ENCODE measurements at places on chromosomes 6 and 20.

- no peak for DNase-seq
These were observed 37.5 kb upstream of the FUT9 start for GRCh38 chr6:95978230-95978629.

DNA sequence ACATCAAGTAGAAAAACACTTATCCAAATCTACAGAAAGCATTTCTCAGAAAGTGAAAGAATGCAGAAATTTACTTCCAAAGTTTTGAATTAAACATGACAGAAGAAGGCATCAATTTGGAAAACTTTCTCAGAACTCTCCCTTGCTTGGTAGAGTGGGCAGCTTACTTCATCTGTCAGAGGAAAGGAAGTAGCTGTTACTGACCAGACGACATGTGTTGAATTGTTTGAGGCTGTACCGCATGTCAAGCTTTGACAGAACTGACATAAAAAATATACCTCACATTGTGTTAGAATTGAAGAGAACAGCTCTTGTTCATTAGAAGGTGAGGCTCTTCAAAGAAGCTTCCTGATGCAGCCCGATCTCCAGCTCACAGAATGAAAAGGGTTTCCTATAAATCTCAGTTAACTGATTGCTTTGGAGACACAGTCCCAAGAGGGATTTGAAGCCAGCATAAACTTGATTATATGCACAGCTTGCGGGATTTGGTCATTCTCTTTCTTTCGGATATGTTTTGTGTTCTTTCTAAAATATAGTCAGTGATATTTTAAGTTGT is 190.7 kb downstream of the PLCB1 start:
- no peak for DNase-seq

DNA sequence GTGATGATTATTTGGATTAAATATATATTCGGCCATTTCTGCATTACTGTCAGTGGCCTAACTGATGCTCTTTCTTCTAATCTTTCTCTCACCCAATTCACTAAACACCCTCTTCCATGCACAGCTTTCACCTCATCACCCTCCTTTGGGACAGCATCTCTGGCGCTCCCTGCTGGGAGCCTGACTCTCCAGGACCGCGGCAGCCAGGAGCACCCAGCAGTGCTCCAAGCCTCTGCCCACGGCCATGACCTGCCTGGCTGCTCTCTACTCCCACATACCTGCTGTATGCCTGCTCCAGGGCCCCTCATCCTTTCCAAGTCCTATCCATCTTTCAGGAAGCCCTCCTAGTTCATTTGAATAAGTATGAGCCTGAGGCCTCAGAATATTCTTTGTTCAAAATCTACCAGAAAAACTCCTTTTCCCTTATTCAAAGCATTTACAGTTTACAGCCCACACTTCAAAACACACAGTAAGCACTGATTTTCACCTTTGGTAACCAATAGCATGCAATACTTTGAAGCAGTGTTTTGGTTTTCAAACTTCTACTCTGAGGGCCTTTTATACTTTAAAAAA is 15.2 kb downstream of the CTCFL start:
- no peak for DNase-seq

DNA sequence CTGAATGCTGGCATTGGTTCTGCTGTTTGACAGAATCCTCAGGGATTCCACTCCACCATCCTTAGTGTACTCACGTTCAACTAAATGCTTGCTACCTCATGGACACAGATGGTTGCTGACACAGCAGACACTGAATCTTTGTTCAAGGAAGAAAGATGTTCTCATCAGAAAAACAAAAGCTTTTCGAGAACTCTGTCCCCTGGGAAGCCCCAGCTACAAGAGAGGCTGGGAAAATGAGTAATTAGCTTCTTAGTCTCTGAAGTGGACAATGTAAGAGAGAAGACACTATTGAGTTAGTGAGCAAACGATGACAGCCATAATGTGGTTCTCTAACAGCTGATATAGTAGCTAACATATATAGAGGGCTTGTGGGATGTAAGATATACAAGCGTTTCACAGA is 30.9 kb upstream of the ENPP5 start:
- DNase-seq: no peak

GRCh38 chr20:21161926-21162325 is 36.0 kb downstream of the KIZ start:
- no peak for DNase-seq

DNA sequence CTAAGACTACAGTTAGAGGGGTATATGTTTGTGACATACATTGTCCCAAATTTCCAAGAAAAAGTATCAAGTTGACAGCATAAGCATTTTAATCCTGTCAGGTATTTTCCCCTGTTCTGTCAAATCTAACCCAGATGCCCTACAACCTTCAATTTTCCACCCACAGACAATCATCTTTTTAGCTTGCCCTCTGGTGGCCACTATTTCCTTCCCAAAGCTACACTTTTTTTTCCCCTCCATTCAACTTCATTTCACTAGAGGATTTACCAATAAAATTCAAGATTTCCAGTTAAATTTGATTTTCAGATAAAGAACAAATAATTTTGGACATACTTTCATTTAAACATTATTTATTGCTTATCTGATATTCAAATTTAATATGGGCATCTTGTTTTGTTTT is 286.6 kb downstream of the TENT5A start:
- no peak for DNase-seq

DNA sequence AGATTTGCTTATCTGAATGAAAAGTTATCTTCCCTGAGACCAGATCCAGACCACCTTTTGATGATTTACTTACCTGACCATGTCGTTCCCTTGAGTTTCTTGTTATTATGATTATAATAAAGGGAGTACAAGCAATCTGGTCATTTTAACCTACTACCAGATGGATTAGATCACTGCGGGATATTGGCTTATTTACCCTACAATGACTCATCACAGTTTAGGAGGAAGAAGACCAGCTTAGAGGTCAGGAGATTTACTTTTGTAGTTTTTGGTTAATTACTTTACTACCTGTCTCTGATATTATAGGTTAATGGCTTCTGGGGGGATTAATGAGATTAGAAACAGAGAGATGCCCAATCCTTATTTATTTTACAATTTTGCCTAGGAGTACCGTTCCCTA is 10.7 kb downstream of the PKIB start:
- no peak for DNase-seq

- no peak for DNase-seq
These were observed 74.0 kb upstream of the FAM83B start for GRCh38 chr6:54772610-54773009.

GRCh38 chr20:45917790-45918141 is 5.8 kb upstream of the PLTP start:
- no peak for DNase-seq

DNA sequence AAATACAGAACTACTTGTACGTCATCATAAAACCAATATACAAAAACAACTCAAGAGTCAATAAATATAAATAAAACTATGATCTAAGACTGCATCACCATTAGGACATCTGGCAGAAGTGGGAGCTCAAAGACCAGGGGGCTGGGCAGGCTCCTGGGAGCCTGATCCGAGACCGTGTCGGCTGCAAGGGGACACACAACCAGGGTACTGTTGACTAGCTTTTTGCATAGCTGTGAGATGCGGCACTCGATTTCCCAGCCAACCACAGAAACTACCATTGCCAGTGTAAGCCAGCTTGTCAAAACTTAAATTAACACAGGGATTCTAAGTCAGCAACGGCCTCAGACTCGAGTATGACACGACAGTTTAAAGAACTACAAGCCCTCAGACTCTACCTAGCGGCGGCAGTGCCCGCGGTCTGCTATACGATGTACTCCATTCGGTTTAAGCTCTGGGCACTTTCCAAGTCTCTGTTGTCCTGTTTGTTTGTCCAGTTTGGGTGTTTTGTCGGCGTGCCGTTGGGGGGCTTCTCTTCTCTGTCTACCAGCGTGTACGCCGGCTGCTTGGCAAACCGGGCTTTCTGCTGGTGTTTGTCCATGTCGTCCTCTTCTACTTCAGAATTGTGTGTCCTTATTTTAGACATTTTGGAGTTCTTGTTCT is 34.6 kb downstream of the JAG1 start:
- DNase-seq: no peak

DNA sequence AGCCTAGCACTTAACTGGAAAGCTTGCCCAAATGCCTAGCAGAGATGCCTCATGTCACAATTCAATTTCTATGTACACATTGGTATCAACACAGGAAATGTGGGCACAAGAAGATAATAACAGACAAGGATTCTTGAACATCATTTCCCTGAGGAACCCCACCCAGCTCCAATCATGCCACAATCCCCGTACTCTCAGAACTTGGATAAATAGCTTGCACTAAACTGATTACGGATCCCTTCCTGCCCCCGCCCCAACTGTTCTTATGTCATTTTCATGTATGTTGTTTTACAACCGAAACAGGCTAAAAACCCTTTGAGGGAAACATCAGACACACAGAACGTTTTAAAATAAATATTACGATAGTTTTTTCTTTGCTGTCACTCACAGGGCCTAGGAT is 87.1 kb downstream of the BACH2 start:
- DNase-seq: no peak

GRCh38 chr6:114342086-114342825 is 567 bp downstream of the HS3ST5 start:
- DNase-seq: no peak

DNA sequence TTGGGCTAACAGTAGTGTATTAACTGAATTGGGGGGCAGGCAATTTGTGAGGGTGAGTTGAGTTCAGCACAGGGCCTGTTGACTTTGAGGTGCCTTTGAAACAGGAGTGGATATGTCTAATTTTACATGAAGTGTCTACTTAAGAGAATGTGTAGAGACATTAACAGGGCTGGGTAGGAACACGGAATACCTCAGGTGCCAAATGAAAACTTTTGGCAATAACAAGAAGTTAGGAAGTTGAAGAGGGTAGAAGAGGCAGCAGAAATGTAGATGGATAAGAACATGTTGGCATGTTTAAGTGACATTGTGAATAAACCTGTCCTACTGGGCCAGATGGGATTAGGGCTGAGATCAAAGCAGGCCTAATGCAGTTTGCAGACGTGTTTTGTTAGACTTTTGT is 117.0 kb downstream of the SLC16A10 start:
- no peak for DNase-seq

DNA sequence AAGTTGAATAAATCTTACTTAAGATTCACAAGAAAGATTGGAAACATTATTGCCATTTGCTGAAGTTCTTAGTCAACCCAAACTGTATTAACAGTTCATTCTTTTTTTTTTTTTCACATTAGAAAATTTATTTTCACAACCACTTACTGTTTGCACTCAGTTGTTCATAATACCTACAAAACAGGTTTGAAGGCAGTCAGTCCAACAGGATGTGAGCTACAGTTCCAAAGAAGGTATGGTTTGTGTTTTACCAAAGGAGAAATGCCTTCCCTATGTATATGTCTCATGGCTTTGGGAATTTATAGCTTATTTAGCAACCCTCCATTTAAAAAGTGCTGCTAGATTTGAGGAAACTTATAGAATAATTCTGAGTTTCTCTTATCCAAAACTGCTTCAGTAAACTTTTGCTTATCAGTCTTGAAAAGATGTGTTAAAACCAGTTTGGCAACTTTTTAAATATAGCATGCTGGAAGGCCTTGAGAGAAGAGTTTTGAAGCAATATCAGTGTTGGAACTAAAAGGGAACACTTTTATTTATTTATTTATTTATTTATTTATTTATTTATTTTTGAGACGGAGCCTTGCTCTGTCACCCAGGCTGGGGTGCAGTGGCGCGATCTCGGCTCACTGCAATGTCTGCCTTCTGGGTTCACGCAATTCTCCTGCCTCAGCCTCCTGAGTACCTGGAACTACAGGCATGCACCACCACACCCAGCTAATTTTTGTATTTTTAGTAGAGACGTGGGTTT is 46.8 kb upstream of the RREB1 start:
- DNase-seq: no peak

GRCh38 chr6:35583893-35584688 is 71.4 kb upstream of the TULP1 start:
- DNase-seq: peak; percentile 51

DNA sequence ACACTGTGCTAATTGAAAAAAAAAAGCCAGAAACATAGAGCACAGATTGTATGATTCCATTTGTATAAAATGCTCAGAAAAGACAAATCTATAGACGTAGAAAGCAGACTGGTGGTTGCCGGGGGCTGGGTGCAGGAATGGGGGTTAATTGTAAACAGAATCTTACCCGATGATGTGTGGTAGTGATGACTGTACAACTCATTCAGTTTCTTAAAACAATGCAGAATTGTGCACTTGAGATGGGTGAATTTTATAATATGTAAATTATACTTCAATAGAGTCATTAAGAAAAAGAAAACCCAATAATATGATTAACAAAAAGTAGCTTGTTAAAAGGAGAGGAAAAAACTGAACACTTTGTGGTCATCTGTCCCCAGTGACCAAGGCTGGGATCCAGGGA is 3.7 kb upstream of the MYLK4 start:
- no peak for DNase-seq

- no peak for DNase-seq
These were observed 80.3 kb upstream of the CCDC28A start for GRCh38 chr6:138692978-138693909.

DNA sequence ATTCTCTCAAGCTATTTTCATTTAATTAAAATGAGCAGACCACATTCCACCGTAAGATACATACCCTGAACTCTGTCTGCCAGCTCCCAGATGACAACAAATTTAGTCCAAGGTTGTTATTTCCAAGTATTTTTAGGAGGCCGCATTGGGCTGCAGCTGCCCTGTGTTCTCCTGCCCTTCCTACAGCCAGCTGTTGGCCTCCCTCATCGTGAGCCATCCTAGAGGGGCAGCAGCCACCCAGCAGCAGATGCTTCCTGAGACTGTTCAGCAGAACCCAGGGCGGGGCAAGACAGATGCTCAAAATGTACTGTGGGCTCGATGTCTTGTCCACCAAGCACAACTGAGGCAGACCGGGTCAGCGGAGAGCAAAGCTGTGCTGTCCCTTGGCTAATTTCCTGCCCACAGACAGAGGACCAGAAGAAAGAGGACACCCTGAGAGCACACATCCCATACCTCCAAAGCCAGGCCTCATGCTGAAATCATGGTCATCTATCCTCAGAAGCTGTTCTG is 16.4 kb downstream of the GABRR1 start:
- DNase-seq: no peak

- DNase-seq: peak; percentile 27
These were observed 25.3 kb downstream of the RBCK1 start for GRCh38 chr20:433300-433975.

- DNase-seq: peak; percentile 72
These were observed 16.6 kb upstream of the CCDC167 start for GRCh38 chr6:37516076-37516919.

DNA sequence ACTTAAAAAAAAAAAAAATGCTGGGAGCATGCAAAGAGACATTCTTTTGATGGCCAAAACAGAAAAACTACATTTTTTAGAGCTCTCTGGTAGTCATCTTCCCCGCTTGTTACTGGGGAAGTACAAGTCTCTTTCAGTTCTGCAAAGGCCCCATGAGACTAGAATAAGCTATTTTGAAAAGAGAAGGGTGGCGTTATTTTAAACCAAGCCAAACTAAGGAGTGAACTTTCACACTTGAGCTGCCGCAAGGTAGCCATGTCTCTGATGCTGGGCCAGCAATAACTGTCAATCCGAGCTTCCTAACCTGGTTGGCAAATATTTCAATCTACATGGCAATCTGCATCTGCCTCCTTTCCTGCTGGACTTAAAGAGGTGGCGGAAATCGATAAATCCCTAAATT is 96.7 kb downstream of the L3MBTL3 start:
- no peak for DNase-seq
